NCI-H146 (cell line): ENCODE measurements at places on chromosomes 13 and 19.
A peak's percentile ranks its signal among the peaks of the same experiment; 100 is the strongest.

DNA sequence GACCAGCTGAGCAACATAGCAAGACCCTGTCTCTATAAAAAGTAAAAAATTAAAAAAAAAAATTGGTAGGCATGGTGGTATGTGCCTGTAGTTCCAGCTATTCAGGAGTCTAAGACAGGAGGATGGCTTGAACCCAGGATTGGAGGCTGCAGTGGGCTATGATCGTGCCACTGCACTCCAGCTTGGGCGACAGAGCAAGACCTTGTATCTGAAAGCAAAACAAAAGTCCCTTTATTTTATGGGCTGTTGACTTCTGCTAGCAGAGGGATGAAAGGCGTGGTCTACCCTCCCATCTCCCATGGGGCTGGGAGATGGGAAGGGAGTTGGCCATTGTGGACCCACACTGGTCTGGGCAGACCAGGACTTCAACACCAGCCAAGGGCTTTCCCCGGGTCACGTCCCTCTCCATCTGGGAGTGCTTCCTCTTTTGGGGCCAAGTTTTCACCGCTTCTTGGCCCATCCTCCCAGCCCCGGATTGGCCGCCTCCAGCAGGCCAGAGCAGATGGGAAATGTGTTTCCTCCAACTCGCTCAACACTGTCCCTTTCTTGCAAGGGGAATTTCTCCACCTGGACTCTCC is 2.2 kb upstream of the TNFSF9 start:
- DNase-seq = no peak

GRCh38 chr19:45352914-45353796 is 12.6 kb downstream of the KLC3 start:
- DNase-seq = no peak

- no peak for DNase-seq
These were observed 28.0 kb upstream of the SEMA6B start for GRCh38 chr19:4587527-4587926.

DNA sequence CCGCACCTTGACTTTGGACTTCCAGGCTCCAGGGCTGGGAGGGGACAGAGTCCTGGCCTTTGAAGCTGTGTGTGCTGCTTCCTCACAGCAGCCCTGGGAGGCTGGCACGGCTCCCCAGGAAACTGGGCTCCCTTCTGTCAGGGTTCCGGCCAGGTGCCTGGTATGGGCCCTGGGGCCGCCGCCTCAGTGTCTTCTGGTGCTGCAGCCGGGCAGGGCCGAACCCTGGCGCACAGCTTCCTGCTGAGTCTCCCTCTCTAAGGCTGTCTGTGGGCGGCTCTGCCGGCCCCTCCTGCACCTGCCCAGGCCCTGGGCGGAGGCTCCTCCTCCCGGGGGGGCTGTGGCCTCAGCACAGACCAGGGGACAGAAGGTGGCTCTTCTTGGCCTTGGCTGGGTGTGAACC is 32.4 kb downstream of the GPX4 start:
- peak; percentile 65 for DNase-seq

- peak; percentile 79 for DNase-seq
These were observed 2.6 kb upstream of the CIB3 start for GRCh38 chr19:16175954-16176353.

DNA sequence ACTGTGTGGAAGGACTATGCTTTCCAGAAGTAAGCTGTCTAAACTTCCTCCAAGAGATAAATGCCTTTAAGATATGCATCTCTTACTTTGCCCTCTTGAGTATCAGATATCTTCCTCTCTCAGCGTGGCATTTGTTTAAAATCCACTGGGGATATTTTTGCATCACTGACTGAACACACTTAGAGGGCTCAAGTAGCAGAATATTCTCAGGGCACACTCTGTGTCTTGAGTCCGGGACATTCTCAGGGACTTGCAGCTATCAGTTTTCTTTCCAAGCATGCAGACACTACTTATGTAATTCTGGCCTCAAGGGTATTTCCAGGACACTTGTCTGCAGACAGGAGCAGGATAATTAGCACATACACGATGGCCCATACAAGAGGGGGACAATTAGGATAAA is 84.7 kb downstream of the ERCC5 start:
- no peak for DNase-seq

DNA sequence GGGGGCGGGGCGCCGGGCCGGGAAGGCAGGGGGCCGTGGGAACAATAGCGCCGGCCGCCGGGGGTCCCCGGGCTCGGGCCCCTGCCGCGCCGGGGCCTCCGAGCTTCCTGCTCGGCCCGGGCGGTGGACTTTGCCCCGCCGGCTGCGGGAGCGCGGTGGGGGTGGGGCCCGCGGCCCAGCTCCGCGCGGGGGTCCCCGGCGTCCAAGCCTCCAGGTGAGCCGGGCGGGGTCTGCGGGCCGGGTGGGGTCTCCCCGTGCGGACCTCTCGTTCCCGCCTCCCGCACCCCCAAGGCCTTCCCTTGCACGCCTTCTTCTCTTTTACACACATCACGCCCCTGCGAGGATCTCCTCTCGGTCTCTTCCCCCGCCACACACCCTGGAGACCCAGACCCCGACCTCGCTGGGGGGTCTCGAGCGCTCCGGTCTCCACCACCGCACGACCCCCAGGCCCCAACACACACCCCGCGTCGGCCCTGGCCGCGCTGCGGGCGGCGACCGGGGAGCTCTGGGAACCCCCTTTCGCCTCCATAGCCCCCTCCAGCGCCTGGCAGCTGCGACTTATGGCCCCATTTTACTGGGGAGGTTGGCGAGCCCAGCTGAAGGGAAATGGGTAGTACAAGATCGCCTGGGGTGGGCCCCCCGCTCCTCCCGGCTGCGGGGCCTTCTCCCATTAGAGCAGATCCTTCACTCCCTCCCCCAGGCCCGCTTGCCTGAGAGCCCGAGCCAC is 711 bp downstream of the CAMSAP3 start:
- DNase-seq = peak; percentile 5

DNA sequence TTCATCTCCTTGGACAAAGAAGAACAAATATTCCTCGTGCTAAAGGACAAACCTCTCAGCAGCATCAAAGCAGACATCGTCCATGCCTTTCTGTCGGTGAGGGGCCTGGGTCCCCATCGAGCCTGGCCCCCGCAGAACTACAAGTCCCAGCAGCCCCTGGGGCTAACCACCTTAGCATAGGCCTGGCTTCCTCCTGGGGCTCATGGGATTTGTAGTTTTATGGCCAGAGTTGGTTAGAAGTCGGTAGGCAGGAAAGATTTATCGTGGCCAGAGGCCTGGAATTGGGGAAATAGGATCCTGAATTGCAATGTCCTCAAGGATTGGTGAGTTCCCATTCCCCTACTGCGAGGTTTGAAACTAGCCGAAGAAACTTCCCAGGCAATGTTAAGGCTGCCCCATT is 19.6 kb downstream of the TMEM150B start:
- DNase-seq = peak; percentile 45

- DNase-seq = no peak
These were observed 43.8 kb upstream of the USP29 start for GRCh38 chr19:57075801-57076492.

- DNase-seq = no peak
These were observed 1374.8 kb downstream of the PCDH9 start for GRCh38 chr13:65855242-65855805.

GRCh38 chr19:54189735-54190502 is 539 bp upstream of the MBOAT7 start:
- DNase-seq = peak; percentile 100

GRCh38 chr19:6516659-6517291 is 14.1 kb upstream of the TNFSF9 start:
- peak; percentile 69 for DNase-seq

GRCh38 chr19:16594131-16594586 is 21.9 kb upstream of the SLC35E1 start:
- no peak for DNase-seq

DNA sequence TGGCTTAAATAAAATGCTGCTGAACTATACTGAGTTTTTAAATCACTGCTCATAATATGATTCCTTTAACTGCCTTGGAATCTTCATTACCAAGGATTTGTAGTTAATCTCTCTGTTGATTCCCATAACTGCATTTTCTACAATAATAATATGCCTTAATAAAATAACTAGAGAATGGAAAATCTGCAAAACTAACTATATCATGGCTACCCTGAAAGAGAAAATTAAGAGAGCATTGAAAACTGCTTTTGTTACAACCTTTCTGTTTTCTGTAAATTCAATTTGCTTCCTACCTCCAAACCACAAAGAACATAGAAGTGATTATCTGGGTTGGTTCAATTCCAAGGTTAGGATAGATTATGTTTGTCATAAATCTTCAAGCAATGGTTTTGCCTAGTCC is 202.8 kb upstream of the ATXN8OS start:
- no peak for DNase-seq

DNA sequence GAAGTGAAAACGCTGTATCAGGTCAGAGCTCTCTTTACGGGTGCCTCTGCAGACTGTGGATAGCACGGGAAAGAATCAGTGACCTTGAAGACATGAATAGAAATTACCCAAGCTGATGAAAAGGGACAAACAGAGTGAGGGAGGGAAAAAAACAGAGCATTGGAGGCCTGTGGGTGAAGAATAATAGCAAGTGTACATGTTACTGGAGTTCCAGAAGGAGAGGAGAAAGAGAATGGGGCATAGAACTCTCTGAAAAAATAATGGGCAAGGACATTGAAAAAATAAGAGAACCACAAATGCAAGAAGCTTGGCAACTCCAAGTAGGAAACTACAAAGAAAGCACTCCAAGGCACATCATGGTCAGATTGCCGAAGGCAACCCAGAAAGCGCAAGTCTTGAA is 86.3 kb downstream of the SPACA7 start:
- DNase-seq = no peak

GRCh38 chr19:50536662-50537305 is 23.1 kb upstream of the ASPDH start:
- DNase-seq = no peak

GRCh38 chr19:32910874-32911273 is 41.3 kb upstream of the SLC7A9 start:
- DNase-seq = no peak

DNA sequence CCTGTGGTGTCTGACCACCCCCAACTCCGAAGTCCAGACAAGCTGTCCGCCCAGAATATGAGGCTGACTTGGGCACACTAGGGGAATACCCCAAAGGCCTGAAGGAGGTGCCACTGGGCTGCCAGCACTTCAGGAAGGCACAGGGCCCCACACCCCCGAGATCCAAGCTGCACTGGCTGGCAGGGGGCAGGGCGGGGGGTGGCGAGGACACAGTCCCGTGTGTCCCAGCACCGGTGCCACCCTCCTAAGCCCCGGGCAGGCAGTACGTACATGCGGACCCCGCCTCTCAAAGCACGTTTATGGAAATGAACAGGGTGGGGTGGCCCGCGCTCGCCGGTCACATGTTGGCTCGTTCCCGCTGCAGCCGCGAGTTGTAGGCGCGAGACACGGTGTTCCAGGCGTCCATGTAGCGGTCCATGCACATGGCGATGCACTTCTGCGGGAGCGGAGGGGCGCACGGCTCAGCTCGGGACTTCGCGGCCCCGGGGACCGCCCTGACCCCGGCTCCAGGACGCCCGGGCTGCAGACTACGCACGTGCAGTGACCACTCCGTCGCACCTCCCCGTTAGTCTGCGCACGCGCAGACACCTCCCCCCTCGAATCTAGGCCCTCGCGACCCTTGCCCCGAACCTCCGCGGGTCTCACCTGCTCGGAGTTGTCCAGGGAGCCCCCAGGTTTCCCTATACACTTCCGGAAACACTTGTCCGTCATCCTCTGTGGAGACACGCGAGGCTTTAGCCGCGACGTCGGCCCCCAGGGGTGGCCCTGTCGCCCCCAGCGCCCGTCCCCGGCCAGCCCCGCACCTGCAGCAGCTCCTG is 566 bp downstream of the TIMM13 start:
- DNase-seq = peak; percentile 49

DNA sequence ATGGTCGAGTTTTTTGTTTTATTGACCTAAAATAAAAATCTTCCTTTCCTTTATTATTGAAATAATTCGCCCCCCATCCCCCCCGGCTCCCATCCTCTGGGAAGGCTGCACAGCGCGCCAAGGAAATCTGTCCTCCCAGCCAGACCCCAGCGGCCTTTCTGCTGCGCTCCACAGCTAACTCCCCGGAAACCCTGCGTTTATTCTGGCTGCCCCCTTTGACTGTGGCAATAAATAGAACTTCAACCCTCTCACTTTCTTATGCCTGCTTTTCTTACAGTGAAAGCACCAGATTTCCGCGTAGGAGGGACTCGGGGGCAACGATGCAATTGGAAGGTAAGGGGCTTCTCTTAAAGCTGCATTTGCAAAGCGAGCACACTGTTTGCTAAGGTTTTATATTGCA is 9.7 kb upstream of the C19orf12 start:
- DNase-seq = peak; percentile 53

DNA sequence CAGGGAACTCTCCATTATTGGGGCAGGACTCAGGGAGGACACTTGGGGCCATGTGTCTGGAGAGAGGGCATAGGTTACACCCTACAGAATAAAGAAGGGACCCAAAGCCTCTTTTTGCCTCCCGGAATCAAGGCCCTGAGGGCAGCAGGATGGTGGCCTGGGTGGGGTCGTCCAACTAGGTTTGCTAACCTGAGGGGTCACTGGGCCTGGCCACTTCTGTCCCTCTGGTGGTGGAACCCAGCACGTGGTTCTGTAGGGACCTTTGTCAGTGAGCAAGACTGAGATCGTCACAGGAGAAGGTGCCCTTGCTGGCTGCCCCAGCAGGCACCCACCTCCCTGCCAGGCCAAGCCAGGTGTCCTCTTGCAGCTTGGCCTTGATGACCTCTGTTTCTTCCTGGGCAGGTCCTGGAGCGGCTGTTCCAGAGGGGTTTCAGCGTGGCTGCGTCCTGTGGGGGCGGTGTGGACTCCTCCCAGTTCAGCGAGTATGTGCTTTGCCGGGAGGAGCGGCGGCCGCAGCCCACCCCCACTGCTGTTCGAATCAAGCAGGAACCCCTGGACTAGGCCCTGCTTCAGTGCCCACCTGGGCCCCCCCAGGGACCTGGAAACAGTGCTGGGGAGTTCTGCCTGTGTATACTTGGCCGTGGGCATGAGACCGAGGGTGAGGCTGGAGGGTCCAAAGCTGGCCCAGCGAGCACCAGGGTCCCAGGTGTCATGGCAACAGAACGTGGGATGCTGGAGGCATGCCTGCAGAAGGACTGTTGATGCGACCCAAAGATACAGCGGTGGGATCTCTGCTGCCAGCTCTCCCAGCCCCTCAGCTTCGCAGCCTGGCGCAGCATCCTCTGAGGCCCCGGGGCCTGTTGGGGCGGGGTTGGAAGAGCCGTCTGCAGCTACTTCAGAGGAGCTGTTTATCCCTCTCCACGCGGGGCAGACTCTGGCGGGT is 16.0 kb downstream of the KCTD15 start:
- DNase-seq = no peak
